ENCODE measurements at places on chromosomes 5 and 9.

GRCh38 chr5:163809473-163809872 lies 304.1 kb downstream of the MAT2B start:
- DNase-seq = no peak

GRCh38 chr9:16023446-16023845 lies 470.6 kb downstream of the CCDC171 start:
- no peak for DNase-seq

DNA sequence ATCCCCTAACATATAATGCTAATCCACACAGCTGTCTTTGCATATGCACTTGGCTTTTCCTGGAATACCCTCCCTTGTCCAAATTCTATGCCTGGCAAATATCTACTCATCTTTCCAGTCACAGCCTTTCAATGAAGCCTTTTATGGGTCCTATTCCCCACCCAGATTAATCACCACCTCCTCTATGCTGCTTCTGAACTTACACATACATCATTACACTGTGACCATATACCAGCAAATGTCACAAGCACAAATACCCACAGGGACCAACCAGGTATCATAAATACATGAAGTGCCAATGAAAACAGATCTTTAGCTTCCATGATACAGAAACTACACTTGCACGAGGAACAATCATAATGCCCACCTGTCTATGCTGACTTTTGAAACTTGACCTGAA lies 22.3 kb downstream of the LPAR1 start:
- DNase-seq = no peak

GRCh38 chr9:18601026-18601425 lies 127.1 kb downstream of the ADAMTSL1 start:
- DNase-seq = no peak

DNA sequence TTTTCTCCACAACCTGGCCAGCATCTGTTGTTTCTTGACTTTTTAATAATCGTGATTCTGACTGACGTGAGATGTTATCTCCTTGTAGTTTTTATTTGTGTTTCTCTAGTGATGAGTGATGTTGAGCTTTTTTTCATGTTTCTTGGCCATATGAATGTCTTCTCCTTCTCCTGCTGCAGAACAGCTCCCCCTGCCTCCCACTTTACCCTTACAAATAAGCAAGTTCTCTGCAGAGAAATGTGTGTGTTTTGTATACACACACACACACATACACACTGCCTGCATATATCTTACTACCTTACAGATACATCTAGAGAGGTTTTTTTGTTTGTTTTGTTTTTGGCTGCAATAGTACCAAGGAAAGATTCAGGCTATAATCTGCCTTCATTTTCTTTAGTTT lies 88.7 kb upstream of the PHF24 start:
- no peak for DNase-seq

- DNase-seq = no peak
Observed at GRCh38 chr5:126338635-126339034, 84.6 kb upstream of the GRAMD2B start.

- DNase-seq = no peak
Observed at GRCh38 chr5:8458038-8458383, 589.1 kb downstream of the MTRR start.

DNA sequence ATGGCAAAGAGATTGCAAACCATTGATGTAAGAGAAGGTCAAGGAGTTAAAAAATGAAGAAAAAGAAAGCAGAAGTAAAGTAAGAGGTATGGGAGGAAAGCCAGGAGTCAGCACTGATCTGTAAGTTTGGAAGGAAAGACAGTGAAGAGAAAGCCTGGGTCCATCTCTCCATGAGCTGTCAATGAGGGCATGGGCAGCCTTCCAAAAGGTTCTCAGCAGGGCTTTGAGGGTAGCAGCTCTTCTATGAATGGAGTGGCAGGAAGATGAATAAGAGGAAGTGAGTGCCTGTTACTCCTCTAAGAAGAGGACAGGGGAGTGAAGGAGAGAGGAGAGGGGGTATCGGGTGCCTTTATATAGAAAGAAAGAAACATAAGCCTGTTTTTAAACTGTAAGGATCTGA lies 97.1 kb downstream of the ADCY2 start:
- DNase-seq = no peak

- DNase-seq = no peak
Observed at GRCh38 chr9:31490551-31491106, 893.8 kb upstream of the ACO1 start.

DNA sequence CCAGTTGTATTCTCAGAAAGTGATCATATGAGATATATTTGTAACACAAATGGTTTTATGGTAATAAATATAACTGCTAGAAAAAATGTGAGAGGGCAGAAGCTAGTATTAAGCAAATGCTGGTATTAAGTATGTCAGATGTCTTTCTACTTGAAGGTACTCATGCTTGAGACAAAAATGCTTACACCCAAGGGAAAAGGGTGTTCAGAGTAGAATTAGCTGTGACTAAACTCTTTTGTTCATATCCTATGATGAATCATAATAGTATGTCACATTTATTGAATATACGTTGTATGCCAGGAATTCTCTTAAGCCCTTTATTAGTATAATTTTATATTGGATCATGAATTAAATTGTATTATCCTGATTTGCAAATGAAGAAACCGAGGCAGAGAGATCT lies 2.2 kb downstream of the ADGRV1 start:
- DNase-seq = no peak

- no peak for DNase-seq
Observed at GRCh38 chr9:124038239-124038638, 26.7 kb downstream of the LHX2 start.

GRCh38 chr5:172541099-172541772 lies 86.9 kb upstream of the SH3PXD2B start:
- DNase-seq = no peak

DNA sequence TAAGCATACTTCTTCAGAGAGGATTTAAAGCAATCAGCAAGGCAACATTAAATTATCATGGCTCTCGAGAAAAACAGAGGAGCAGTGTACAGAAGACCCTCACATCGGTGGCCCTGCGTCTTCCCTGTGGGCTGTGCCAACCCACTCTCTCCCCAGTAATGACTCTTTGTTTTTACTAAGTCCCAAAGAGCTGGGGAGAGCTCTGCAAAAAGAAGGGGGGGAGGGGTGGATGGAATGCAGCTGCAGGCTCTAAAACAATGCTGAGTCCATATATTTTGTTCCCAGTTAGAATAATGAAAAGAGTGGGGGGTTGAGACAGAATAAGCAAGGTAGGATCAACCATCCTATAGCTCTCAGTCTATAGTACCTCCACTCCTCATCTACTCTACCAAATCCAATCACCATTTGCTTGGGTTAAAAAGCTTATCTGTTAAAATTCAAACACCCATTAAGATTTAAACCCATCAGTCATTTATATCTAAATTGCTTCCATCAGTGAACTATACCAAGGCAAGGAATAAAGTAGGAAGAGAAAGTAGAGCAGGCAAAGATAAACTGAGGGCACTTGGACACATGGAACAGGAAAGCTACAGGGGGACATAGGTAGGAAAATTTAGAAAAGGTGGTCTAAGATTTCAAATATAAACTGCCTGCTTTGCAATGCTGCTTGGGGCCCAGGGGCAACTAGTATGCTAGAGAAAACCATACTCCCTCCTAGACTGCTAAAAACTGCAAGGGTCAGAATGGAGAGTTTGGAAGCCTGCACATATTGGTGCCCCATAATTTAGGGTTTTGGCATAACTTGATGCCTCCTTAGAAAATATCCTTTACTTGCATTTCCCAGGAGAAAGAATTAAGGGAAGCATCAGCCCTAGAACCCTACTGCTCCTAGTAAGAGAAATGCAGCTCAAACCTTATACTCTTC lies 20.6 kb downstream of the ELL2 start:
- DNase-seq = no peak

GRCh38 chr9:82308836-82309235 lies 320.3 kb downstream of the SPATA31D1 start:
- no peak for DNase-seq

DNA sequence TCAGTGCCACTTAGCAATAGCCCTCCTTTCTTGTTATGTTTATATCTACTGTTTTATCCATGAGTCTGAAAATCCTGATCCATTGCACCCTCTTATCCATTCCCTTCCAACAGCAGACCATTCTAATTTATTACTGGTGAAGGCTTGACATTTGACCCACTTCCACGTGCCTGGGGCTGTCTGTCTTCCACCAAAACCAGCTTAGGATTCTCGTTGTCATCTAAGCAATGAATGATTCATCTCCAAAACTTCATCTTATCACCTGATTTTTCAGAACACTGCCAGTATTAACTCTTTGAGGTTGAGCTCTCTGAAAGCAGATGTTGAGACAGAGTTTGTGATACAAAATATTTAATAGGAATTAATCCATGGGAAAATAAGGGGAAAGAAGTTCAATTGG lies 277.8 kb upstream of the FBXL7 start:
- no peak for DNase-seq

DNA sequence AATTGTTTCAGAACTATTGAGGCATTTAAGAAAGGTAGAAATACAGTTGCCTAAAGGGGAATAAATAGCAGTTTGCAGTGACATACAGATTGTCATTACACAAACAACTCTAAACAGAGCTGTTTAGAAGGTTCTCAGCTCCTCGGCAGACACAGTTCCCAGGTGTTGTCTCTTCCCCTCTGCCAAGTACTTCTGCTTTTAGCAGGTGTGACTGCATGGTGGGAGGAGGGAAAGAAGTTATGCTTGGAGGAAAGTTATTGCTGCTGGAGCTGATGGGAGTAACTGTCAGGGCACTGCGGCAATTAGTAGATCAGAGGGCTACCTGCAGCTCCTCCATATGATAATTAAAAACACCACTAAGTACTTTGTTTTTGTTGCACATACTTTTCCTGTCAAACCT lies 14.5 kb downstream of the EDIL3 start:
- no peak for DNase-seq

- no peak for DNase-seq
Observed at GRCh38 chr9:91143642-91144041, 218.1 kb downstream of the AUH start.

DNA sequence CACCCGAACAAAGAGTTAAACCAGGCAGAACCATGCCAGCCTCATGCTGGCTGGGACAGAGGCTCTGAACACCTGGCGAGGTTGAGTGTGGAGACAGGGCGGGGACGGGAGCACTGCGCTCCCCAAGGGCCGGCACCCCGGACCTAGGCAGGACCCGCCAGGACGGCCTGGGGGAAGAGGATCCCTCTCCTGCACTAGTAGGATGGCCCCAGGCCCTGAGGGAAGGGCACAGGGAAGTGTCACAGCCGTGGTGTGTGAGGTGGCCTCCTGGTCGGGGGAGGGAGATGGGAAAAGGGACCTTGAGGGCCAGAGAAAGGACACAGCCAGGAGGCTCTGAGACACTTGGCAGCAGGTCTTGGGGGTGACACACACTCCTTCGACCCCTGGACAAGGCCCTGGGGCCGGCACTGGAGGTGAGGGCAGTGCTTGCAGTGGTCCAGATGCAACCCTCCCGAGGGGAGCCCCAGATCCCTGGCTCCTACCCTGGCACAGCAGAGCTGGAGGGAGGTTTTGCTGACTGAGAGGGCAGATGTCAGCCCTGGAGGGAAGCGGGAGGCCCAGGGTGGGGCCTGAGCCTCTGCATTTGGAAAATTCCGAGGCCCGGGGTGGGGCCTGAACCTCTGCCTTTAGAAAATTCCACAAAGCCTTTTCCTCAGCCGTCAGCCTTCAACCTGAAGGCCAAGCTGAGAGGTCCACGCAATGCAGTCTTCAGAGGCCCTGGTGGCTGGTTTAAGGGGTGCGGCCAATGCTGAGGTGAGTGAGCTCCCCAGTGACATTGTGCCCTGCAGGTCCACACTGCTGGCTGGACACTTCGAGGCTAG lies 24.8 kb upstream of the TERT start:
- no peak for DNase-seq

- DNase-seq = no peak
Observed at GRCh38 chr5:56090793-56091460, 96.2 kb upstream of the IL6ST start.

GRCh38 chr9:97615439-97616072 lies 17.6 kb downstream of the TSTD2 start:
- DNase-seq = no peak

DNA sequence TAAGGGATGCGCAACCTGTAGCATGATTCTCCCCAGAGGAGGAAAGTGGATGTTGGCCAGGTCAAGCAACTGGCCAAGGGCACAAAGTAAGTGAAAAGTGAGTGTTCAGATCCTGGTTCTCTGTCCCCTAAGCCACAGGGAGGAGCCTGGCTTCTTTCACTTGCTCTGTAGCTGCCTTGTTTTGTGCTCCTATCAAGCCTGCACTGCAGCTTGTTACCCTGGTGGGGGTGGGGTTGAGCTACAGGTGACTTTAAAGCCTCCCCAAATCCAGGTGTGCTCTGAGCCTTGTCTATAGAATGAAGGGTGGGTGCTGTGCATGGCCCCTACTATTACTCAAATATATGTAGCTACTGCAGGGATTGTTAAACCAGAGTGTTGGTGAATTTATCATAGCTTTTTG lies 32.9 kb downstream of the RALGPS1 start:
- DNase-seq = no peak

DNA sequence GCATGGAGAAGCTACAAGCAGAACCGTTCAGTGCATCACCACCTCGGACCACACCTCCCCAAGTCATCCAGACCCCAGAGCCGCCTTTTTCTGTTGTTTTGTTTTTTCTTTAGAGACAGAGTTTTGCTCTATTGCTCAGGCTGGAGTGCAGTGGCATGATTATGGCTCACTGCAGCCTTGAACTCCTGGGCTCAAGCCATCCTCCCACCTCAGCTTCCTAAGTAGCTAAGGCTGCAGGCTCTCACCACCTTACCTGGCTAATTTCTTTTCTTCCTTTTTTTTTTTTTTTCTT lies 13.5 kb upstream of the SFXN1 start:
- no peak for DNase-seq

- DNase-seq = no peak
Observed at GRCh38 chr9:132160802-132161742, 786 bp upstream of the NTNG2 start.

- DNase-seq = no peak
Observed at GRCh38 chr5:41967401-41967800, 42.3 kb downstream of the FBXO4 start.

DNA sequence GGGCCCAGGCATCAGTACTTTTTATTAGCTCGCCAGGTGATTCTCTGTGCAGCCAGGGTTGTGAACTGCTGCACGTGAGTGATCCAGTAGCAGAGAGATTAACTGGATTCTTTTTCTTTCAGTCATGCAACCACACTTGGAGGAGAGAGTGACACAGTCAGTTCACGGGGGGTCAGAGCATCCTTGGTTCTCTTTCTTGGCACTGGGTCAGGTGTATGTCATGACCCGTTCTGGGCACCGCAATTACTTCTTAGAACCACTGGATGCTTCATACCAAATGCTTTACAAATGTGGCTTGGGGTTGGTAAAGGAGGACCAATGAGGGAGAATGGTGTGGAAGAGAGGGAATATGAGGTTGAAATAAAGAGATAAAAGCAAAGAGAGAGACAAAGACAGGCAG lies 368.7 kb downstream of the MLLT3 start:
- no peak for DNase-seq

- DNase-seq = no peak
Observed at GRCh38 chr5:135484674-135485086, 32.5 kb upstream of the TIFAB start.

DNA sequence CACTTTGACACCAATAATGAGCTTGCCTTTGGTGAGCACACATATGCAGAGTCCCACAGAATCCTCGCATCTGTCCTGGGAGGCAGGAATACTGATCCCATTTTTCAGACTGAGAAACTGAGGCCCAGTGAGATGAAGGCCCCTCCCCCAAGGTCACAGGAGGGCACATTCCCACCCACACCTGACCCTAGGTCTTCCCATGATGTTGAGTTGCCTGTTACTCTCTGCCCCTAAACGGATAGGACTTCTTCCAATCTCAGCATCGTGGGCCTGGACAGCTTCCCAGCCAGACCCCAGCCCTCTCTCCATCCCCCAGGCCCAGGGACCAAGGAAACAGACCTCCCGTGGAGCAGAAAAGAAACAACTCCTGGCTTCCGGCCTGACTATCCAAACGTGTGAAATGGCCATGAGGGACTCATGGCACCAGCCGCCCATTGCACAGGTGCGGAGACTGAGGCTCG lies 877 bp downstream of the SH3GLB2 start:
- no peak for DNase-seq

All from chondrocyte (in vitro differentiated cells).